ENCODE measurements at places on chromosomes 1 and 21.

GRCh38 chr1:78007677-78008341, 3.1 kb downstream of the DNAJB4 start:
- DNase-seq, result no peak

DNA sequence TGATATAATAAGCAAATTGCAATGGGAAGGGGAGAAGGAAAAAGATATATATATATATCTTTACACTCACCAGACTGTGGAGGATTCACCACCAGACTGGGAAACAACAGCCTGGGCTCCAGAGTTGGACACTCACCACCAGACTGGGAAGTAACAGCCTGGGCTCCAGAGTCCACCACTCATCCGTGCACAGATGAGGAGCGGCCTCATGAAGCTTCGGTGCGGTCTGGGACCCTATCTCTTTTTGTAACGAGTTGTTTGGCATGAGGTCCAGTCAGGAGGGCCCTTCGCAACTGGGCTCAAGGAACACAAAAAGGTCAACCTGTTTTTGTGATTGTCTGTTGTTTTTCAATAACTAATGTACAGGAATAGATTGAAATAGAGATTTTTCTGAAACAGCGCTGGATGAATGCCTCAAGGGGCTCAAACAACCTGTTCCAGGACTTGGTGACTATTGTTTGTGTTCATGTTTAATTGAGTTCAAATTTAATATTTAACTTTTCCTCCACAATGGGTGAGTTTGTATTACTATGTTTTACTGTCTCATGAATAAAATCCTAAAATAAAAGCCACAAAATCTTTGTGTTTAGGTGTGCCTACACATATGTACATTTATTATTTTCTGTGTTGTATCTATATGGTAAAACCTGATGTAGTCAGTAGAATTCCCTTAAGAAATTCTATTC, 40.1 kb downstream of the S100A10 start:
- DNase-seq, result no peak

- DNase-seq, result no peak
These were observed 2.4 kb upstream of the TARS2 start for GRCh38 chr1:150484861-150485260.

DNA sequence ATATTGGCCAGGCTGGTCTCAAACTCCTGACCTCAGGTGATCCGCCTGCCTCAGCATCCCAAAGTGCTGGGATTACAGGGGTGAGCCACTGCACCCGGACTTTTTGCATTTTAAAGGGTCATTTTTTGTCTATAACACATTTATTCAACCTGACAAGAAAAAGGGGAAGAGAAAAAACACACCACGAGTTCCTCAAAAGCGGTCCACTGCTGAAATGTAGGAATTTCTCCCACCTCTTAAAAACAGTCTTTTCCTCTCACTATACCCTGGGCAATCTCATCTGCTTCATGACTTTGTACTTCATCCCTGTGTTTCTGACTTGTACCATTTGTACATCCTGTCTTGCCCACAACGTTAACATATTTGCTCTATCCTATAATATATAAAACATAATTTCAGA, 413.3 kb upstream of the PTBP2 start:
- DNase-seq, result no peak

GRCh38 chr1:8496473-8496872, 178.6 kb downstream of the SLC45A1 start:
- no peak for DNase-seq

DNA sequence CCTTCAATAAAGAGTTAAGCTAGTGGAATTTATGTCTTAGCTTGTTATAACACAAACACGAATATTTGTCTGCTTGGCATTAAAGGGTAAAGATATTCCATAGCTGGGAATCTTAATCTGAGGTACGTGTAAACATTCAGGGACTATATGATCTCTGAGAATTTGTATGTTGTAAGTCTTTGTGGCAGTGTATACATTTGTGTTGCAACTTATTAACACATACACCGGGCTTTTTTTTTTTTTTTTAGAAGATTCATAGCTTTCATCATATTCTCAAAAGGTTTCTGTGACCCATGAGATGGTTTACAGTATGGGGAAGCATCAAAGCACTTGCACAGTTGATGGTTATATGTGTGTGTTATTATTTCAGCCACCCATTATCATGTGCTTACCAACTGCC, 3.0 kb downstream of the GGPS1 start:
- no peak for DNase-seq

DNA sequence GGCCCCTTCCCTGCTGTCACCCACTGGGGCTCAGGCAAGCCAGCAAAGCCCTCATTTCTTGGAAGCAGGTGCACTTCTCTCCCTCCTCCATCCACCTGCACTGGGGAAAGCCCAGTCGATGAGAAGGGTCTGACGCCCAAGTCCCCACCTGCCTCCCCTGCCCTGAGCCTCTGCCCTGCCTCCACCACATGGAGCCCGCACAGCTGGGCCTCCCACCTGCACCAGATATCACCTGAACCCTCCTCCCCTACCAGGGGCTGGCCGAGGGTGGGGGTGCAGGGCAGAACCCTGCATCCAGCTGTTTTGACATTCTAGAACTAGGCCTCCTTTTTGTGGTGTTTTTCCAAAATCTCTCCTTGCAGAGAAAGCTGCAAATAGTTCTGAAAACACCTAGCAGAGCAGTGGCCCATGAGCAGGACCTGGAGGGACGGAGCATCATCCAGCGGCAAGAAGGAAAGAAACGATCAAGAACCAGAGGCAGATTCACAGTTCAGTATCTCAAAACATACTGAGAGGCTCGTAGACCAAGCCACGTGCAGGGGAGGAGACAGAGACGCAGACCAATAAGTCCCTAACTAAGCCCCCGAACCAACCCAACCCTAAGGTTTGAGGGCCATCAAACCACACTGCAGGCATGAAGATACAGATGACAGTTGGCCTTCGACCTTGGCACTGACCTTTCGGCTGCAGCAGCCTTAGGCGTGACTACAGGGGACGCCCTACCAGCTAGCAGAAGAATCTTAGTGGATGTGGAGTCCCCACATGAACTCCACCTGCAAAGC, 16.7 kb downstream of the CHD5 start:
- no peak for DNase-seq

DNA sequence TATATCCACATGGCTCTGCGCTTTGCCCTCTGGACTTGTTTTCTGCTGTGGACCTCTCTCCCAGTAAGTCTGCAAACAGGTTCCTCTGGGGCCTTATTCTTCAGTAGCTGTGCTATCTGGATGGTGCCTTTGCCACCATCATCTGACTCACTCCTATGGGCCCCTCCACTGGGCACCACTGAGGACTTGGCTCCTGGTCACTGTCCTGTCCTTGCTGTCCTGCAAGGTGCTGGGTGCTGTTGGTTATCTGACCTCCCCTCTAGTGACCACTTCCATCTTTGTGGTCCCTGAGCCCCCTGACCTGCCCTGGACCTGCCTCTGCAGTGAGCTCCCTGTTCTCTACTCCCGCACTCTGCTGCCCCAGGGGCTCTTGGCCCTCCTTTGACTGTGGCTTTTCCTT, 6.7 kb downstream of the CNIH3 start:
- no peak for DNase-seq

GRCh38 chr1:222665964-222666363, 46.3 kb downstream of the AIDA start:
- no peak for DNase-seq

GRCh38 chr21:34148826-34149558, 75.6 kb downstream of the MRPS6 start:
- no peak for DNase-seq

GRCh38 chr1:113905435-113905861, 322 bp downstream of the DCLRE1B start:
- no peak for DNase-seq

DNA sequence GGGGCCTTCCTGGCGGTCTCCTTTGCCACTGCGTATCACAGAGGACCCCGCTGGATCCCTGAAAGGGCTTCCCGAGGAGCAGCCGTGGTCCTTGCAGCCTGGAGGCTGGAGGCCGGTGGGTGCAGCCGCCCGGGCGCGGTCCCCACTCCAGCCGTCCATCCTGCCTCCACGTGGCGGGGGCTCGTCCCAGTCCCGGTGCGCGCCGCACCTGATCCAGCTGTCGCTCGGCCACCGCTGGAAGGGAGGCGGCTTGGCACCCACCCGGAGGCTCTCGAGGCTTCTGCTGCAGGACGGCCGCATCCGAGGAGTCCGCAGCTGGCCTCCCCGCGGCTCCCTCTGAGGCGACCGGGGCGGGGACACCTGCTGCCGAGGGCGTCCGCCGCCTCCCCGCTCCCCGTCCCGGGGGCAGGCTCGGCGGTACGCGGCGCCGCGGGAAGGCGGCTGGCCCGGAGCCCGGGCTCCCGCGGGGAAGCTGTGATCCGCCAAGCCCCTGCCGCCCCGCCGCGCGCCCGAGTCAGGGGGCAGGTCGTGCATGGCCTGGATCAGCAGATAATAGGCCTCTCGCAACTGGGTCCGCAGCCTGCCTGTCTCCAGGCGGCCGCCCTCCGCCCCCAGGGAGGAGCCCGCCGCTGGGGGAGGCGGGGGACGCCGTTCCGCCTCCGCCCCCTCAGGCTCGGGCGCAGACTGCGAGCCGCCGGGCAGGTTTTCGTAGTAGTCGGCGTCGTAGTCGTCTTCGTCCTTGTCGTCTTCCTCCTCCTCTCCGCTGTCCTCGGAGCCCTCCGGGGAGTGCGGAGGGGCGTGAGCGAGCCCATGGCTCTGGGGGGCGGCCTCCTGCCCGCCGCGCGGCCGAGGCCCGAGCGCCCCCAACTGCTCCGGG, at the start of gene SYDE2:
Gene SYDE2, minus strand, starts transcription at position 554 of the 877 bp plus-strand sequence. Its CDS starts 20 bp downstream, at position 534.
- DNase-seq, result peak; percentile 25

DNA sequence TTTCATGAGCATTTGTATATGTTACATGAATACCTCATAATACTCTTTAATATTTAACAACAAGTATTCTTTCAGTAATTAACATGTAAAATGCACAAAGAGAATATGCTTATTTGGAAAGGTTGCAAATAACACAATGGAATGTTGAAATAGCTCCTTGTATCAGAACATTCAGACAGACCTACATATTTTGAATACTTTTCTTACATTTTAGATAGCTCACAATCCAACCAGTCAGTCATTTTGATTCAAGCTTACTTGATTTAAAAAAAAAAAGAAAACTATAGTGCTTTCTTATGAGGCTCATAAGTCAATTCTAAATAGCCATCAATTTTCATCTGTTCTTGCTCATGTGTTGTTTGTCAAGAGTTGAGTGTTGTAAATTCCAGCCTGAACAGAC, 518.8 kb downstream of the ADGRL2 start:
- DNase-seq, result peak; percentile 13

DNA sequence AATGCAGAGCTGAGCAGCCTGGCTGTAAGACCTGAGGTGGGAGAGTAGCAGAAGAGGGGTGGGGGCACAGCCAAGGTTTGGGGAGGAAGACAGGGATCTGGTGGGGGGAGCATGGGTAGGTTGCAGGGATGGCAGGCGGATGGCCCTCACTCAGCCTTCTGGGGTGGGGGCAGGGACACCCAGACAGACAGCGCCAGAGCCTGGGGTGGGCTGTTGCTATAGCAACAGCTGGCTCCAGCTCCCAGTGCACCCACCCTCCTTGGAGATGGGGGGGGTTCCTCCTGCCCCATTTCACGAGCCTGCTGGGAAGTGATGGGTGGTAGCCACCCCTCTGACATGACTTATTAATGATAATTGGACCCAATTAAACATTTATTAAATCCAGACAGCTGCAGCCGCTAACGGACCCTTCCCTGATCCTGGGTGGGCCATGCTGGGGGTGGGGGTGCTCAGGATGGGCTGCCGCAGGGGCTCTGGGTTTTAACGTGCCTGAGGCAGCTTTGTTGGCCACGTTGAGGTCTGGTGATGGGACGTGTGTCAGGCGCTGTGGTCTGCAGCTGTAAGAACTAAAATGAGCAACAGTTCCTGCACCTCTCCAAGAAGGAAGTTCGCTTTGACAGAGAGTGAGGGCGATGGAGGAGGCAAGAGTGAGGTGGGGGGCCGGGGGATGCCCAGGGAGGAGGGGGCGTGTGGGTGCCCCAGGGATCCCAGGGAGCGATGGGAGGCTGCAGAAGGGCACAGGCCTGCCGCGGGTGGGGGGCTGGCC, 19.4 kb downstream of the AGRN start:
- no peak for DNase-seq

DNA sequence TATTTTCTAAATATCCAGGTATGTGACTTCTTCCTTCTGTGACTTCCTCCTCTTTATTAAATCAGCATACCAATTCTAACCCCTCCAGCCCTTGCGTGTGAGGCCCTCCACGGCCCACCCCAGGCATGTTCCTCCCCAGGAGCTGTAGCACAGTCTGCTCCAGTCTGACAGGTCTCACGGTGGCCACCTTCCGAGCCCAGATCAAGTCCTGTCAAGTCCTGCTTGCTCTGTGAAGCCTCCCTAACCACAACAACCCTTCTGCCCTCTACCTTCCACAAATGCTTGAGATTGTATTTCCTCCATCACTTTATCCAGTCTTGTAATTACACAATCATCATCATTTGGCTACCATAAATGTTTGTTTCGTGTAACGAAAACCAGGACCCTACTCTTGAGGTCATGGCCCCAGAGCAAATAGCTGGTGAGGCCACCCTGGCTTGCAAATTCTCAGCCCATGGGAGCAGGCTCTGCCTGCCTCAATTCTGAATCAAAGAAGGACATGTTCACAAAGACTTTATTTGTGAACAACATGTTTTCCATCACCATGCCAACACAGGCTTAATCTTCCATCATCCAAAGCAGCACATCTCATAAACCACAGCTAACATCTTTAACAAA, 33.0 kb upstream of the S100A7 start:
- DNase-seq, result no peak

GRCh38 chr1:169202791-169203665, 96.5 kb downstream of the ATP1B1 start:
- DNase-seq, result no peak

DNA sequence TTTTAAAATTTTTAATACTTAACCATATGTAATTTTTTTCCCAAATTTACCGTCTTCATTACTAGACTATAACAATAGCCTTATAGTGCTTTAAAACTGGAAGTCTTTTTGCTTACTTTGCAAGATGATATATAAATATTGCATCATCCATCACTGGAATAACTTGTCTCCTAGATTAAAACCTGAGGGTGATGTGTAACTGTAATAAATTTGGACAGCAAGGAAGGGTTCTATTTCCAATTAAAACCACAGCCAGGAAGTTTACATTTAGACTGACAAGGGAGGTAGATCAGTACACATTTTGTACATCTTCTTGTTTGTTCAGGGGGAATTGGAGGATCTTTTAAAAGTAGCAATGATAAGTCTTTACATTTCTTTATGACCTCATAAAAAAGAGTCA, 21.9 kb downstream of the NTNG1 start:
- DNase-seq, result no peak

DNA sequence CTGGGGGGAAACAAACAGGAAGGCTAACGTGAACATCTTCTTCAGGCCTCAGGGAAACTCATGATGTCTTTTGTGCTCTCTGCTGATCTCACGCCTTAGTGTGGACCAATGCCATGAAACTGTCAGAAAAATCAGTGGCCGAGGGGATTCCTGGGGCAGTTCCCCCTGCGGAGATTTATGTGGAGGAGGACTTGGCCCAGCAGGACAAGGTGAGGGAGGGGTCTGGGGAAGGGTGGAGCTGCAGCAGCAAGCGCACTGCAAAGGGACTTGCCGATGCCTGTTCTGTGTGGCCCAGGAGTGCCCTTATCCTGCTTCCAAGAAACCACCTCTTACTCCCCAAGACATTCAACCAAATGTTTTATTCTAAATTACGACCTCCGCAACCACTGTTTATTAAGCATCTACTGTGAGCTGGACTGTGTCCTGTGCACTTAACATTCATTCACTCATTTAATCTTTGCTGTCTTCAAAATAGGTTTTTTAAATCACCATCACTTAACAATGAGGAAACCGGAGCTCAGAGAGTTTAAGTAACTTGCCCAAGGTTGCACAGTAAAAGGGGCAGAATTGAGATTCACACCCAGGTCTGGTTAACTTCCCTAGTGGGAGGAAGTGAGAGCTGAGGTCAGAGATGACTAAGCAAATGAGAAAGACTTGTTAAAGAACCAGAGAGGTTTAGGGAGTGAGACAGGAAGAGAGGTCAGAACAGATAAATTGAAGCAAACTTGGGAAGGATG, 49.7 kb downstream of the FHAD1 start:
- no peak for DNase-seq
